ENCODE measurements at places on chromosomes 13 and 19.
A peak's percentile ranks its signal among the peaks of the same experiment; 100 is the strongest.

DNA sequence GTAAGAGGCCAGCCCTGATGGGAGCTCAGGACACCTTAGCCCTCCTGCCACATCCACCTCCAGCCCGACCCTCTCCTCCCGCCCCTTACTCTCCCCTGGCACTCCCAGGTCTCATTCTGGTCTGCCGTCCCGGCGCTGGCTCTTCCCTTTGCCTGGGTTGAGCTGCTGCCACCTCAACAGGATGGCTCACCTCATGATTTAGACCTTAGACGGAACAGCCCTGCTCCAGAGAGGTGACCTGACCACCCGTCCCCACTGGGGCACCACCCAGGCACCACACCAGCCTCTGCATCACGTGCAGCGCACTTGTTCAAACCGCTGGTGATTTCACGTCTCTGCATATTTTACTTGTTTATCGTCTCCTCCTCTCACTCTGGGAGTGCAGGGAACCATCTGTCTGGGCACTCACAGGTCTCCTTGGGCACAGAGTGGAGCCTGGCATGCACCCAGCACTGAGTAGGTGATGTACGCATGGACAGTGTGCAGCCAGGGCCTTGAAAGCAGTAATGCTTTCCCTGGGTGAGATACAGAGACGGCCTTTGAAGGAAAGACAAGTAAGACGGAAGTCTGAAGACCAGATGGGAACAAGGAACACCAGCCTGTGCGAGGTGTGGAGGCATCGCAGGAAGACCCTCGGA, 183.1 kb downstream of the KATNAL1 start:
- no peak for DNase-seq

GRCh38 chr13:105778196-105778595, 757.3 kb downstream of the EFNB2 start:
- no peak for DNase-seq

DNA sequence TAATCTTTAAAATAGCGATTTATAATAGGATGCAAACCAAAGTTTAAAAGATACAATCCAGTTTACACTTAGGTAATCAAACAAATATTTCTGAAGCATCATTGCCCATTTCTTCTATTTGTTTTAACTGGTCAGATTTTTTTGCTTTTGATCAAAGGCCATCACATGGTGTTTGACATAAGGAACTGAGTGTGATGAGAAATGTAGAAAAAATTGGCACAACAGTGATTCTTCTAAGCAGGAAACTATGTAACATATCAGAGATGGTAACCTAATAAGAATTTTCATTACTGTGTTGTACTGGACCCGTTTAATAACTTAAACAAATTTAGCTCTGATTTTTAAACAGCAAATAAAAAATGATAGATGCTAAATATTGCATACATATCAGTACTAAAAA, 644.7 kb upstream of the KLF12 start:
- DNase-seq = no peak

- DNase-seq = no peak
These were observed 33.0 kb downstream of the GJA3 start for GRCh38 chr13:20127562-20128458.

GRCh38 chr13:102912599-102912998, 66.8 kb downstream of the ERCC5 start:
- DNase-seq = no peak

DNA sequence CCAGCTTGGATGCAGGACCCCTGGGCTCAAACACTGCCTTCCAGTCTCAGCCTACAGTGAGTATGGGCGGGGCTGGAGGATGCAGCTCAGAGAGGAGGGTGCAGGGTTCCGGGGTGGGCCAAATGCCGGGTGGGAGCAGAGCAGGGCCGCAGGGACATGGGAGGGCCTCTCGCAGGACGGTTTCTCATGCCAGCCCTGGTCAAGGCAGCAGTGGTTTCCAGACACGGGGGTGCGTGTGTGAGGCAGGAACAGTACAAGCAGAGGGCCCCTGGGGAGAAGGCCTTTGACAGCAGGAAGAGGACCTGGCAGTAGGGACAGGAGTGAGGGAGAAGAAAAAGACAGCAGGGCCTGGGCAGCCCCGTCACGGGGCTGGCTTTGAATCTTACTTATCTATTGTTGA, 34.1 kb downstream of the CRTC1 start:
- DNase-seq = no peak

GRCh38 chr19:10846500-10847202, 1.6 kb upstream of the C19orf38 start:
- DNase-seq = no peak

DNA sequence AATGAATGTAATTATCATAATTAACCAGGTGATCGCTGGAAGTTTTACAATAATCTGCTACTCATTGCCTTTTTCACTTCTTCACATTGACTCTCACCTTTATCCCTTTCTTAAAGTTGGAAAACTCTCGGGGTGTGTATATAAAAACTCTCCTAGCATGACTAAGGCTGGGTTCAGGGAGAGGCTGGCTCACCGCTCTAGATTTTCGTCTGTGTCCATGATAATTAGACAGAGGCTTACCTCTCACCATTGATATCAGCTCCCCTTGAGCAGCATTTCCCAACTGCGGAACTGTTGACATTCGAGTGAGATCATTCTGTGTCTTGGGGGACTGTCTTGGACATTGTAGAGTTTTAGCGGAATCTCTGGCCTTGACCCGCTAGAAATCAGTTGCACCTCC, 39.4 kb downstream of the NFIX start:
- no peak for DNase-seq

- no peak for DNase-seq
These were observed 30.2 kb downstream of the MEIS3 start for GRCh38 chr19:47389150-47389556.

DNA sequence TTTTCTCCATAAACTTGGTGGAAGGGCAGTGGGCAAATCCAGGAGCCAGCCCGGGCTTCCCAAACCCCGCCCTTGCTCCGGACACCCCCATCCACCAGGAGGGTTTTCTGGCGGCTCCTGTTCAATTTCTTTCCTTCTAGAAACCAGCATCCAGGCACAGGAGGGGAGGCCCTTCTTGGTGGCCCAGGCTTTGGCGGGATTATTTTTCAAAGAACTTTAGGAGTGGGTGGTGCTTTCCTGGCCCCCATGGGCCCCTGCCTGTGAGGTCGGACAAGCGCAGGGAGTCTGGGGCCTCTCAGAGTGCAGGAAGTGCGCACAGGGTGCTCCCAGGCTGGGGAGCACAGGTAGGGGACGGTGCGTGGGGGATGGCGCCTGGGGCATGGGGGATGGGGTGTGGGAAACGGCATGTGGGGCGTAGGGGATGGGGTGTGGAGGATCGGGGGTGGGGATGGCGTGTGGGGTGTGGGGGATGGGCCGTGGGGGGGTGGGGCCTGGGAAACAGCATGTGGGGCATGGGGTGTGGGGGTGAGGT, 396 bp downstream of the F7 start:
- DNase-seq = no peak

DNA sequence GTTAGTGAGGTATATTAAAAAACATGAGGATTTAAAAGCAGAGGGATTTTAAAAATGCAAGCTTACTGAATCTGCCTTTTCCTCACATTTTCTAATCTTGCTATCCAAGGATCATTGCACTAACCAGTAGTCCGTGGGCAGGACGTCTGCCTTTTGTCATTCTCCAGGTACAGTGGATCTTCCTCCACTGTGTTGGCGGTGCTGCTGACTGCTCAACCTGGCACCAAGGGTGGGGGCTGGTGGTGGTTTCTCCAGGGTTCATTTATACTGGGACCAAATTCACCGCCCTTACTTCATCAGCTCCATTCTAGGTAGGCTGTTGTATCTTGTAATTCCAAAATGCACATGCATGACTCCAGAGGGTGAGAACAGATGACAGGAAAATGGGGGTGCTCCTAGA, 169.3 kb downstream of the STK24 start:
- DNase-seq = no peak

GRCh38 chr13:42377640-42378382, 105.9 kb downstream of the AKAP11 start:
- no peak for DNase-seq

DNA sequence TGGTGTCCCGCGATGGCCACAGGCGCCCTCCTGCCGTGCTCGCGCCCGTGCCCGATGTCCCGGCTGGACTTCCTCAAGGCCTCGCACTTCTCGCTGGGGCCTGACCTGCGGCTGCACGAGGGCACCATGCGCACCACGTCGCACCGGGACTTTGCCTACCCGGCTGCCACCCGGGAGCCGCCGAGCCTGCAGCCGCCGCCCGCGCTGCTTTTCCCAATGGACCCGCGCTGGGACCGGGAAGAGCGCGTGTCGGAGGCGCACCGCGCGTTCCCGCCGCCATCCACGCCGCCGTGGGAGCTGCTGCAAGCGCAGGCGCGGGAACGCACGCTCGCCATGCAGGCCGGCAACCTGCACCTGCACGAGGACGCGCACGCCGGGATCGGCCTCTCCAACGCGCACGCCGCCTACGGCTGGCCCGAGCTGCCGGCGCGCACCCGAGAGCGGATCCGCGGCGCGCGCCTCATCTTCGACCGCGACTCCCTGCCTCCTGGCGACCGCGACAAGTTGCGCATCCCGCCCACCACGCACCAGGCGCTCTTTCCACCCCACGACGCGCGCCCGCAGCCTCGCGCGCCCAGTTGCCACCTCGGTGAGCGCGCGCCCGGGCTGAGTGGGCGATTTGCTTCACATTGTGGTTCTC, 12.1 kb upstream of the PEX11G start:
- peak; percentile 43 for DNase-seq

Data from stimulated activated CD8-positive, alpha-beta memory T cell treated with anti-CD3 and anti-CD28 coated beads, Interleukin-7, amount 100 ng/mL, for 48 hours (primary cell).